Stimulated activated CD4-positive, alpha-beta T cell treated with anti-CD3 and anti-CD28 coated beads, Interleukin-2, amount 100 ng/mL, for 48 hours (primary cell): ENCODE measurements at places on chromosomes 16 and 17.

DNA sequence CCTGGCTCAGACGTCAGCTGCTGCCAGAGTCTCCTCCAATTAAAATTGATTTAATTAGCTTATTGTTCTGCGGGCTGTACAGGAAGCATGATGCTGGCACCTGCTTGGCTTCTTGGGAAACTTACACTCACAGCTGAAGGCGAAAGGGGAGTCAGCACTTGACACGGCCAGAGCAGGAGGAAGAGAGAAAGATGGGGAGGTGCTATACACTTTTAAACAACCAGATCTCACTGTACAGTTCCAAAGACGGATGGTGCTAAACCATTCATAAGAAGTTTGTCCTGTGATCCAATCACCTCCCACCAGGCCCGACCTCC is 1.4 kb upstream of the PRDM7 start:
- no peak for DNase-seq

GRCh38 chr17:52120465-52120864 is 38.0 kb downstream of the CA10 start:
- DNase-seq = no peak

GRCh38 chr17:44865231-44865660 is 17.6 kb downstream of the HIGD1B start:
- DNase-seq = peak; percentile 74

DNA sequence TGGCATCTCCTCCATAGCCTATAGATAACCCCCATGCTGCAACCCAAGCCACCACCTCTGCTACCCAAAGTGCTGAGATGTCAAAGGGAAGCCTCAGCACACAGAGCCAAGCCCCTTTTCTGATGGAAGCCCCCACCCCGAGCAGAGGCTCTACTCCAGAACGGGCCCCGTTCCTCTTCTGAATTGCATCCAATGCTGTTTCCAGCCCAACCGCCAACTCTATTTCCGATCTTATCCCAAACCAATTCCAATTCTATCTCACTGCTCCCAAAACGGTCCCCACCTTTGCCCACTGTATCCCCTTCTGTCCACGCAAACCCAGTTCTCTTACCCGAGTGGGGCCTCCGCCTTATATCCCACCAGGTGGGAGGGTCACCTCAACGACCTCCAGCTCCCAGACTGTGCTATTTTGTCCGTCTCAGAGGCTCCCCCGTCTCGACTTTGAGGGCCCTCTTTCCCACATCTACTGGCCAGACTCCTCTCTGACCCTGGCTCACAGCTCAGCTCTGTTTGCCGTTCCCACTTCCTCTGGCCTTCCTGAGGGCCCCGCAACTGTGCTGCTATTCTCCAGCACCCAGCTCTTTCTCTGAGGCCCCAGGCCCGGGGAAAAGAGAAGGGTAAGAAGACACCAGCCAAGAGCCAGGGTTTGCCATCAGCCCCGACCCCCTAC is 487 bp downstream of the SRL start:
- DNase-seq = no peak

- no peak for DNase-seq
These were observed 5.7 kb upstream of the CEP131 start for GRCh38 chr17:81228420-81228819.

DNA sequence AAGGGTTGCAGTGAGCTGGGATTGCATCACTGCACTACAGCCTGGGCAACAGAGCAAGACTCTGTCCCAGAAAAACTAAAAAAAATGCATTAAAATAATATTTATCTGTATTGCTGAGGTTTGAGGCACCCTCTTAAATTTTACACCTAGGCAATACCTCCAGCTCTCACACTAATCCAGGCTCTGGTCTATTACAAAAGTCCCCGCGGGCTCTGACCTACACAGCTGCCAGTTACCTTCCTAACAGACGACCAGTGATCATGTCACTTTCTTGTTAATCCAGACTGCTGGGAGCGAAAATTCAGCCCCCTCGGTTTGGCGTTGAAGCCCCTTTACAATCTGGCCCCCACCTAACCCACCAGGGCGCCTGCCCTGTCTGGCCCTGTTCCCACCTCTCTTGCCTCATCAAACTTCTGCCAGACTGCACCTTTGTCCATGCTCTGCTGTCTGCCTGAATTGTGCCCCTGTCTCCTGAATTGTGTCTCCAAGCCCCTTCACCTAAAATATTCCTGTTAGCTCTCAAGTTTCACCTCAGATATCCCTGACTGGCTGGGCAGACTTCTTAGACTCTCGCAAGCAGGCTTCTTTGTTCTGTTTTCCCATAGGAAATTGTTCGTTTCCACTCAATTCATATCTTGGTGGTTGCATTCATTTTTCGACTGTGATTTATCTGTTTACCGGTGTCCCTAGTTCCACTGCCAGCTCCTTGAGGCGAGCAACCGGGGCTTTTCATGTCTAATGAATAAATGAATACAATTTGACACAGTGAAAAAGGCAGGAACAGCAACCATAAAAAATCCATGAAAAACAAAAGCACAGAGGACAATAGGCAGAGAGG is 65.9 kb downstream of the PITPNC1 start:
- DNase-seq = no peak

- DNase-seq = no peak
These were observed 39.2 kb downstream of the MPRIP start for GRCh38 chr17:17081304-17081940.

DNA sequence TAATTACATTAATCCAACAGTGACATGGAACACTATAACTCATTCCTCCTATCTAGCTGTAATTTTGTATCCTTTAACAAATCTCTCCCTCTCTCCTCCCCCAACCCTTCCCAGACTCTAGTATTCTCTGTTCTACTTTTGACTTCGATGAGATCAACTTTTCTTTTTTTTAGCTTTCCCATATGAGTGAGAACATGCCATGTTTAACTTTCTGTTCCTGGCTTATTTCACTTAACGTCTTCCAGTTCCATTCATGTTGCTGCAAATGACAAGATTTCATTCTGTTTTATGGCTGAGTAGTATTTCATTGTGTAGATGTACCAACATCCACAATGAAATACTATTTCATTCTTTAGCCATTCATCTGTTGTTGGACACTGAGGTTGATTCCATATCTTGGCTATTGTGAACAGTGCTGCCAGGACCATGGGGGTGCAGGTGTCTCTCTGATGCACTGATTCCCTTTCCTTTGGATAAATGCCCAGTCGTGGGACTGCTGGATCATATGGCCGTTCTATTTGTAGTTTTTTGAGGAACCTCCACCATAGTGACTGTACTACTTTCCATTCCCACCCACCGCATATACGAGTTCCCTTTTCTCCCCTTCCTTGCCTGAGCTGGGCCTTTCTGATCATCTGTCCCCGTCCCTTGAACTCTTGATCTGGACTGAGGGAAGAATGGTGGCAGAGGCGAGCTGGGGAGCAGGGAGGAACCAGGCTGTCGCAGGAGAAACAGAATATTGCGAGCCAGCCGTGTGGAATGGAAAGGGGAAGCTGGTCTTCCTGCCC is 7.7 kb upstream of the CEP295NL start:
- no peak for DNase-seq

GRCh38 chr16:6753553-6753952 is 579.1 kb upstream of the RBFOX1 start:
- no peak for DNase-seq

DNA sequence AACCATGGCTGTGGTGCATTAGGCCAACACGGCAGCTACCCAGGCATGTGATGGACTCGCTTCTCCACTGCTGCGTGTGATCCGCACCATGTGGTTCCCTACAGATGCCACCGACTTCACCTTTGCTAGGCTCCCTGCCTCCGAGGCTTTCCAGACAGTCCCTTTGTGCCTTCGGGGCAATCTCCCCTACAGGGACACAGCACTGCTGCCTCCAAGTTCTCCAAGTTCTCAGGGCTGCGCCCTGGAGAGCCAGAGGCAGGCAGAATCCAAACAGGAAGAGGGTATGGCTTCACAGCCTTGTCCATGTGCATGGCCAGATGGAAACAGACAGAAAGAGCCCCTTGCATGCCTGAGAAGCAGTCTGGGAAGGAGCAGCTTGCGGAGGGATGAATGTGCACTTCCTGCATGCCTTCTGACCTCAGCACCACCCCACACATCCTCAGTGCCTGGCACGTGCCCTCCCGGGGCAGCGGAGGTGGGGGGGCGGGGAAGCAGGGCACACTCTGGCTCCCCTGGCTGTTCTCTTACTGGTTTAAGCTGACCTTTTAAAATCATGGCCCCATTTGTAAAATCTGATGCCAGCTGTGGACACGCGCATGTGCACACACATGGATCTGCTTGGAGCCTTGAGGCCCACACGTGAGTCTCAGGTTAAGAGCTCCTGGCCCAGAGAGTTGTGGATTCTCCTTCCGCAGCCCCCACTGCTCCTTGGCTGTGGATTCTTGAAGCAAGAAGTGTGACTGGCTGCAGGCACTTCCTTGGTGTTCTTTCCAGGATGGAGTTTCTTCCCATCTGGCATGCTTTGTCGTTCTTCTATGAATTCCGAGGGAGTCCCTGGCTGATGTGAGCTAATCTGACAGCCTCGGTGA is 55.3 kb upstream of the MTSS2 start:
- no peak for DNase-seq

DNA sequence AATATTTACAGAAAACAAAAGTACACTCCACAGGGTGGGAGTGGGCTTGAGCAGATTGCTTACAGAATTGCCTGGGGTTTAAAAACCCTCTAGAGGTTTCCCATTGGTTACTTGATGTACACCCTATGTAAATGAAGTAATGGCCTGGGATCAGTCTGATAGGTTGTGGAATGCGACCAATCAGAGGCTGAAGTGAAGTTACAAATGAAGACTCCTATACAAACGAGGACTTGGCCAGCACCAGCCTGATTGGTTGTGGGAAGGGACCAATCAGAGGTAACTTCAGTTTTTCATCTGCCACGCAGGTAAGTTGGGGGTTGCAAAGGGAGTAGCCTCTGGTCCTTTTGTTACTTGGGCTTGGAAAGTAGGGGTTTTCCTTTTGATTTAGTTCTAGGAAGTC is 8.8 kb downstream of the EEF2K start:
- DNase-seq = no peak

DNA sequence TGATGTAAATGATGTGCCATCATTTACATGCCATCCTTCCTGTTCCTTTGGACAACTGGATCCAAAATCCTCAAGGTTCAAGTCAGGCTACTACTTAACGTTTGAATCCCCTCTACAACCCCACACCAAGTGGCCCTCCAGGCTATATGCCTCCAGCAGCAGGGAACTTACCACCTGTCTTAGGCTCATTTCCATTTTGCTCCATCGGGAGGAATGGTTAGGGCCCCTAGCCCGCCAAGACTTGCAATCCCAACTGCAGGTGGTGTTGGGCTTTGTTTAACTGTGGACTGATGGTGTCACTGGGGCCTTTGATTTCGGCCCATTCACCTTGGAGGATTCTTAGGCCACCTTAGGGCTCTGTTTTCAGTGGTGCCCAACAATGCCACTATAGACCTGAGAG is 9.7 kb downstream of the HNF1B start:
- no peak for DNase-seq

DNA sequence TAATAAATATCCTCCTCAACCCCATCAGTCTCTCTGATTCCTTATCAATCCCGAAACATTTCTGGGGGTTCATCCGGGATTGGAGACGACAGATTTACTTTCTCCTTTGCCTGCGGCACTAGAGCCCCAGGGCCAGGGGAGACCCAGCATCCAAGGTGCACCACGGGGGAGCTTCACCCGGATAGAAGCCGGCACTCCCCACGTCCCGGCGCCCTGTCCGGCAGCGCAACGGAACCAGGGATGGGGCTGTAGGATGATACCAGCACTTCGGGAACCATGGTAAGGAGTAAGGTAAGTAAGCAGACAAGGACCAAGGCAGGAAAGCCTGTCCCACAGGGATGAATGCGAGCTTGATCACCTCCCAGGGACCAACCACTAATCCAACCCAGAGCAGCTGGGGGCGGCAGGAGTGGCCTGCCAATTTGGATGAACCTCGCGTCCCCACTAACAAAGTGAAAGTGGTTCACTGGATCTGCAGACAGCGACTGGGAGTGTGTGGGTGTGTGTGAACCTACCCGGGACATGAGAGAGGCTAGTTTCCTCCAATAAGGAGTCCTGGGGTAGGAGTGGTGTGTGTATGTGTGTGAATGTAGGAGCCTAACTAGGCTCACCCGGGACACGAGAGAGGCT is 11.9 kb downstream of the POLR3K start:
- no peak for DNase-seq

- DNase-seq = peak; percentile 46
These were observed 137.2 kb upstream of the RPH3AL start for GRCh38 chr17:489758-490329.

DNA sequence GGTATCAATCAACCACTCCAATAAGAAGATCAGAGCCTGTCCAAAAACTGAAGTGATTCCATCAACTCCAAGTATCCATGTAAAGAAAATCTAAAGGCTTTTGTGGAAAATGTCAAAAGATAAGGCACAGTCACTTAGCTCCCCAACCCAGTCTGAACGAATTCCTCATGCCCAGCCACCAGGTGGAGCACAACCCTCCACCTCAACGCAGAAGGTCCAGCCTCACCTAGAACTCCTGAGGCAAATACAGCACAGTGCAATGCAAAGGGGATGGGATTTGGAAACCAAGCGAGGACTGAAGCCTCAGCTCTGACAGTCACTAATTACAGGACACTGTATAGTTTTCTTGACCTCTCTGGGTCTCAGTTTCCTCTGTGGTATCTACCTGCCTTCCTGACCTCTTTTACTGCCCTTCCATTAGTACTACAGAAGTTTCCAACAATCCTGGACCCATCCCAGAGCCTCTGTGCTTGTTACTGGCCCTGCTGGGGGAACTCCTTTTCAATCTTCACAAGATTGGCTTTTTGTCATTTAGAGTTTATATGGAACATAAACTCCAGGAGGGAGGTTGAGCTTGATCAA is 2.0 kb downstream of the NCBP3 start:
- peak; percentile 25 for DNase-seq

DNA sequence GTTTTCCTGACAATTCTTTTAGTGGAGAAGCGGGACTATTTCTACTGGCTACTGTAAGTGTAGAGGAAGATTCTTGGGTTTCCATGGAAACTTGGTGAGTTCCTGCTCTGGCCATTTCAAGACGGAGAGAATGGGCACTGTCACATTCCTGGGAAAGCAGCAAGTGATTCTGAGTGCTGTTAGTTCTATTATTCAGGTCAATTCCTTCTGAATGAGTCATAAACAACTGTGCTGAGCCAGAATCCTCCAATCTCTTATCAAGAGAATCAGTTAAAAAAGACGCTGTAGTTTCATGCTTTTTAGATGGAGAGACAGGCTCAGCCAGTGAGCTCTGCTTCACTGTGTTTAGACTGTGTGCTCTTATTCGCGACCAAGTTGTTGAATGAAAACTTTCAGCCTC is 19.6 kb downstream of the AKAP10 start:
- no peak for DNase-seq

- no peak for DNase-seq
These were observed at the start of gene CEP295NL for GRCh38 chr17:78903101-78903779. Gene CEP295NL, minus strand, starts transcription at chr17:78903201. Its CDS starts 1,373 bp downstream, at chr17:78901828.
